ENCODE measurements at places on chromosomes 5 and 9.

GRCh38 chr9:109641372-109641659 lies 138.7 kb upstream of the PALM2AKAP2 start:
- no peak for DNase-seq

GRCh38 chr5:139871614-139872013 lies 76.0 kb downstream of the PSD2 start:
- no peak for DNase-seq

GRCh38 chr9:131227112-131227958 lies 49.0 kb downstream of the FAM78A start:
- DNase-seq, result no peak

DNA sequence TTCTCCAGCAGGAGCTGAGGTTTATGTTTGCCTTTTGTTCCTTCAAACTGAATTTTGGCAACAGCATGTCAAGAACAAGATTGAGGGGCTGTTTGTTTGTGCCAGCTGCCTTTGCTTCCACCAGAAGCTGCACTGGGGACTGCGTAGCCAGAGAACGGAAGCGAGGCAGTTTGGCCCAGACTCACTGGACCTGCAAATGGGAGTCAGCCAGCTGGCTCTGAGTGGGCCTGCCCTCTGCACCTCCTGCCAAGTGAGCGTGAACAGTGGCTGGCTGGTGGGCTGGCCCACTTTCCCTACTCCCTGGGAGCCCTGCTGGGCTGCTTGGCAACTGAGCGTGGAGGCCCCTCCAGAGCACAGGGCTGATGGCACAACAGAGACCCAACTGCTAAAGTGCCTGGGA lies 111.6 kb downstream of the GALNT10 start:
- DNase-seq, result no peak

- DNase-seq, result no peak
These were observed 315.3 kb downstream of the DNAH5 start for GRCh38 chr5:13629218-13629617.

GRCh38 chr9:129853614-129854013 lies 18.4 kb downstream of the USP20 start:
- no peak for DNase-seq

DNA sequence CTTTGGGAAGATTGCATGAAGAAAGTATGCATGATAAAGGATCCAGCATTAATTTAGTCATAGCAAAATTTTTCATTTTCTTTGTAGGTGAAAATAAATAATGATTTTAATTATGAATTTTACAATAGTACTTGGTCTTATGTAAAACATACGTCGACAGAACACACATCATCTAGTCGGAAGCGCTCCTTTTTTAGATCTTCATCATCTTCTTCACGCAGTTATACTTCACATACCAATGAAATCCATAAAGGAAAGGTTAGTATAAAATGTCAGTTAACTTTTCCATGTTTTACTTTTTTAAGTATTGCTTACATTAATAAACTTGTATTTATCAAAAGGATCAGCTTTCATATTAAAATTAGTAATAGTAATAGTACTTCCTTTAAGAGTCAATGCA lies 35.8 kb downstream of the C7 start:
- no peak for DNase-seq

DNA sequence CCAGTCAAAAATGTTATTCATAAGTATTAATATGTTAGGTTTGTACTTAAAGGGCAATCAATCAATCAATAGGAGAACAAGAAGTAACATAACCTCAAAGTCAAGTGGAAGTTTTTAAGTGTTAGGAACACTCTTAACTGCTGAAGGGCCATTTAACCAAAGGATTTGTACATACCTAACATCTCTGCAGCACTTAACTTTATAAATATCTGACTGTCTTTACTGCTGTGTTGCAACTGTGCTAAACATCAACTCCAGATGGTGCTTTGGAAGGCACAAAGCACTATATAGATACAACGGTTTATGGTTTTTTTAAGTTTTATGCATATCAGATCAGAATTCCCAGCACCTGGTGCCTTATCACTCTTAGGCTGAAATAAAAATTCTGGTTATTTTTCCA lies 604.9 kb upstream of the PTGER4 start:
- DNase-seq, result no peak

- no peak for DNase-seq
These were observed 14.2 kb upstream of the FOXB2 start for GRCh38 chr9:77005216-77005615.

DNA sequence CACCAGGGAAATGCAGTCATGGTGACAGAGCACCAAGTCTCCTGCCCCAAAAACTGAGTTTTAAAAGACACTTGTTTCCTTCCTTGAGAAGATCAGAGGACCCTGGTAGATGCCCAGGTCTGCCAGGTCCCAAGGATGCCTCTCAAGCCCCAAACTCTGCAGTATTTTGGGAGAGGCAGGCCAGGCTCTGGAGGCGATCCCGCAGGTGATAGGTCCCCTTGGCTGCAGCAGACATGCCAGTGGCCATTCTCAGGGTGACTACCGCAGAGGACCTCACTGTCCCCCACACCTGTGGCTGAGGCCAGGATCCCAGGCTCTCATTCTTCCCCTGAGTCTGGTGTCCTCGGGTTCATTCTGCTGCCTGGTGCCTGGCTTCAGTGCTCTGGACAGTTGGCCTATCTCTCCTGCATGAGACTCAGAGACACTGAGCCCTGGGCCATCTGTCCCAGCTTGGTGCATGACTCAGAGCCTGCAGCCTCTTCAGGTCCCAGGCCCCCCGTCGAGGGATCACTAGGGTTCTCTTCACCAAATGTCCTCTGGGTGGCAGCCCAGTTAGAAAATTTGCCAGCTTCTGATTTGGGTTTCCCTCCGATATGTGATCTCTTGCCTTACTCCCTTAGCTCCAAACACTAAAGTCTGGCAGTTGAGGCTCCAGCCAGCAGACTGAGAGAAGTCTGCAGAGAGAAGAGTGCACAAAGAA lies 59.7 kb upstream of the GARNL3 start:
- DNase-seq, result no peak

- DNase-seq, result no peak
These were observed 41.2 kb upstream of the RAPGEF1 start for GRCh38 chr9:131781069-131781468.

DNA sequence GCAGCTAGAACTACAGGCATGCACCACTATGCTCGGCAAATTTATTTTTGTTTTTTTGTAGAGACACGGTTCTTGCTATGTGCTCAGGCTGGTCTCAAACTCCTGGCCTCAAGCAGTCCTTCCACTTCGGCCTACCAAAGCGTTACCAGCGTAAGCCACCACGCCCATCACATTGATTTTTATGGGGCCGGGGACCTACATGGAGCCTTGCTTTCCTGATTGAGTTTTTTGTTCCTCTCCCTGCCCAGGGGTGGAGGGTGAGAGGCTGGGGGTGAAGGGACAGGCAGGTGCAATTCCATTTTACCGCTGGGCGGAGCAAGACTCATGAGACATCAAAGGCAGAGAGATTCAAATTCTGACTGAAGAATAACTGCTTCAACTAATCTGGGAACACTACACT lies 1.9 kb downstream of the ALDH1B1 start:
- no peak for DNase-seq

- DNase-seq, result no peak
These were observed 75.2 kb upstream of the SLC25A48 start for GRCh38 chr5:135759149-135759784.

GRCh38 chr5:122155546-122155945 lies 26.2 kb downstream of the ZNF474 start:
- DNase-seq, result no peak

DNA sequence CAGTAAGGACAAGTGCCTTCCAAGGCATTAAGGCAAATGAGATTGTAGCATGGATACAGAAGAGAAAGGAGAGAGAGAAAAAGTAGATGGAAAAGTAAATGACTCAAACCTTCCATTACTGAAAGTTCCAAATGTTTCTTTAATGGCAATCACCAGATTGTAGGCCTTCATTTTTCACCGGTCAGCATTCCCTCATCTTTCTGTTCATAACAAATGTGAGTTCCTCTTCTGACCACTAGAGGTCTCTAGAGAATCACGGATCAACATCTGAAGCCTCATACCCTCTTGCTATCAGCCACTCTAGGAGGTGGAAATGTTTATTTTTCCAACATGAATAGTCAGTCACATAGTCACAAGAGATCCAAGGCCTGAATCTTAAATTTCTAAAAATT lies 73.6 kb upstream of the RPS23 start:
- DNase-seq, result no peak

DNA sequence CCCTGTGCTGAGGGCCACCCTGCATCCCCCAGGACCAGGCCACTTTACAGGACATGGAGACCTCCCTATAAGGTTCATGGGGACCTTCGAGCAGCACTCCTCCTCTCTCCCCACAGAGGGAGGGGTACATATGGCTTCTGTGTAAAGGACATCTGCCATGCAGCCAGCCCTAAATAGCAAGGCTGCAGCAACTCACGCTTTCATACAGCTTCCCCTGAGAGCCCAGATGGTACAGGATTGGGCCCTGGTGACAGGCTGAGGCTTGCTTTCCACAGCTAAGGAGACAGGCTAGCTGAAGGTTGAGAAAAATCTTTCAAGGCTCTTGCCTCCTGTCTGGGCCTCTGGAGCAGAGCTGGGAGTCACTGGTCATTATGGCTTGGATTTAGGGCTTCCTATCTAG lies 147.0 kb upstream of the ZNF366 start:
- DNase-seq, result no peak

GRCh38 chr9:115980054-115980453 lies 173.5 kb upstream of the PAPPA start:
- no peak for DNase-seq

DNA sequence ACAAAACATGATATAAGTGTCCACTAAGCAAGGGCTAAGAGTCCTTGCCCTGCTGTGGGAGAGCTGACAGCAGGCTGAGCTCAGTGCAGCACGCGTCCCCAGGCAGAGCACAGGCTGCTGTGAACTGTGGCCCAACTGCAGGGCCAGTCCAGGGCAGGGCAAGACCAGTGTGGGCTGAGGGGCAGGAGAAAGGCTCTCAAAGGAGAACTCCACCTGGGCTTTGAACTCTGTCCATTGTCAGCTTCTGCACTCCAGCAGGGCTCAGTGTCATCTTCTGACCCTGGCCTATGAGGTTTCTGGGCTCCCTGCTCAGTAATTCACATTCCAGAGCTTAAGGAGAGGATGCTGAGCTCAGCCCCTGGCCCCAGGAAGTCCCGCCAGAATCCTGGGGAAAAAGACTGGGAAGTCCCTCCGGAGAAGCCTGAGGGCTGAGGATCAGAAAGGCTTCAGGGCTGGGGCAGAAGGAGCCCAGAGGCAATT lies 37.4 kb downstream of the LHFPL2 start:
- DNase-seq, result no peak

DNA sequence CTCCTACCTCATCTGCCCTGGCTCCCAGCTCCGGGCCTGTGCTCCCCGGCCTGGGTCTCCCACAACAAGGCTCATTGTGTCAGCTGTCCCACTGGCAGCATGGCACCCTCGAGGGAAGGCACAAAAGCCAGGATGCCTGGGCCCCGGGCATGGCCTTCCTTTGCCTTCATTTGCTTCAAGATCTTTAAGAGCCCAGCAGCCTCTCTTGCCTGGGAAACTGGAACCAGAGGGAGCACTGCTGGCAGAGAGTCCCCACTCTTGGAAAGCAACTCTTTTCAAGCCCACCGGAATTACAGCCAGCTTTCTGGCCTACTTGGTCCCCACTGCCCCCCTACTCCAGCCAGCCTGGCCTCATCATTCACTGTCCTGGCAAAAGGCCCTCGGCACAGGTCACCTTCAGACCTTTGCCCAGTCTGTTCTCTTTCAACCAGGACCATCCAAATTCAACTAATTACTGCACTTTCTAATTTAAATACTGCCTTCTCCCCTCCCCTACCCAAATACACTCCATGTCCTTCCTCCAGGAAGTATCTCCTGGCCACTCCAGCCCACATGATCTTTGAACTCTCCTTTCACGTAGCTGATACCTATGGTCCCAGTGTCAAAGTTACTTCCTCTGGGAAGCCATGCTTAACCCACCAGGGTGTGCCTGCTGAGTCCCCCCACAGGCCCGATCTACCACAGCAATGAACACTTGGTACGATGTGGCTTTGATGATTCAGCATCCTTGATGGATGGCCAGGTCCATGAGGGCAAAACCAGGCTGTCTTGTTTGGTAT lies 8.9 kb downstream of the ZER1 start:
- DNase-seq, result no peak
